Coronary artery (tissue), 2 donors: ENCODE measurements at places on chromosomes 7 and 10.

DNA sequence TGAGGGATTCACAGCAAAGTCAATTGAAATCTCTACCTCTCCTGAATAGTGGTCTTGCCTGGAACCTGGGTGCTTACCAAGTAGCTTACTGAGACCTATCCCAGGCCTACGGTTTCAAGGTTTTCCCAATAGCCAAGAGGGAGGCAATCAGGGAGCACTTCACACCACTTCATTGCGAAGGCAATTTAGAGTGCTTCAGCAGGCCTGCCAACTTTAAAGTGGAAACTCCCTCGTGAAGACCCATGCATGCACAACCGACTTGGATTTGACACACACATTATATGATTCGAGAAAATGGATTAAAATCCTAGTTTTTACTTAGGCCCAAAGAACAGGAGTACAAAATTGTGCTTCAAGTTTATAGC, 51.5 kb upstream of the NOBOX start:
- no peak for DNase-seq

DNA sequence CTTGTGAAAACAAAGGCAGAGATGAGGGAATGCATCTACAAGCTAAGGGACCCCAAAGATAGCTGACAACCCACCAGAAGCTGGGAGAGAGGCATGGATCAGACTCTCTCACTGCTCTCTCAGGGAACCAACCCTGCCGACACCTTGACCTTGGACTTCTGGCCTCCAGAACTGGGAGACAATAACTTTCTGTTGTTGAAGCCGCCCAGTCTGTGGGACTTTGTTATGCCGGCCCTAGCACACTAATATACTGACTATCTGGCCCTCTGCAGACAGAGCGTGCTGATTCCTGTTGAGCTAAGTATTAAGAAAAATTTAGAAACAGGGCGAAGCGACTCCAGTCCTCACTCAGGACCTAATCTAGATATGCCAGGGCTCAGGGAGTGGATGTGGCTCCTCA, 144.3 kb upstream of the TCF7L2 start:
- DNase-seq, result no peak

- DNase-seq, result peak; percentile 54
These were observed 323.4 kb downstream of the GRID1 start for GRCh38 chr10:86043236-86043635.

GRCh38 chr7:532379-533143, 12.9 kb upstream of the PDGFA start:
- DNase-seq, result no peak

GRCh38 chr10:15331461-15331860, 39.6 kb downstream of the FAM171A1 start:
- DNase-seq, result no peak

DNA sequence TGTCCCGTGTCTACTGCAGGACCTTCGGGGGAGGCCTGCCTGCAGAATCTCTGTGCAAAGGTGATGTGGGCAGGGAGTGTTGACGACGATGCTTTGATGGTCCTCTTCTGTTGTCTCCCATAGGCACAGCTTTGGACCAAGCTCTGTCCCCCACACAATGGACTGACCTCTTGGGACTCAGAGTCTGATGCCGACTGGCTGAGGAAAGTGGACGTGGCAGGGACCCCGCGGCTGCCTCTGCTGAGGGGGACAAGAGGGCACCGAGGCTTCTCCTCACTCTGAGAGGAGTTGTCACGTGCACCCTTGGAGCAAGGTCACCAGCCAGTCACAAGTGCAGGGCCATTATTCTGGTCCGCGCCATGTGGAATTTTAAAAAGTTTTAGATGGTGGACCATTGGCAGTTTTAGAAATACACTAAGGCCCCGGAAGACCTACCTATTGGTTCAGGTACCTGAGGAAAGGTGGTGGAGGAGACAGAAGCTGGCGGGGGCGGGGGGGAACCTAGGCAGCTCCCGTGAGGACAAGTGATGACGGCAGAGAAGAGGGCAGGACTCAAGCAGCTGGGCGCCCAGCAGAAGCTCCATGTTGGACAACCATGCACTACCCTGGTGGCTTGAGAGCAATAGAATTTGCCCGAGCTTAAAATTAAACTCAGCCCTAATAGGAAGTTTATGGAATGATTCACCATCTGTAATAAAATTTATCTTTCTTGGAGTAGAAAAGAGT, 331.4 kb downstream of the PTPRN2 start:
- no peak for DNase-seq

DNA sequence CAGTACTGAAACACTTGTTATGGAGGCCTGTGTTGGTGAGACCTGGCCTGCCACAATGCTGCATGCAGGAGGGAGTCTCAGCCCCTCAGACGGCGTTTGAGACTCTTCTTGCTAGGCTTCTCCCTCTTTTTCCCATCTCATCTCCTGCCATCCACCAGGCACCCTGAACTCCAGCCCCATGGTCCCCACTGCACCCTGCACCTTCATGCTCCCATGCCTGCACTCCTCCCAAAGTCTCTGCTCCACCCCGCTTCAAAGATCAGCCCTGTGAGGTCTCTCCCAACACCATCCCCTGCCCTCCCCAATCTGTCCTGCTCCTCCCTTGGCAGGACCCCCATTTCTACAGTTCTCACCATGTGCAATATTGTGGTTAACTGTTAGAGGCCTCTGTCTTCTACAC, 61.7 kb downstream of the VOPP1 start:
- DNase-seq, result no peak

DNA sequence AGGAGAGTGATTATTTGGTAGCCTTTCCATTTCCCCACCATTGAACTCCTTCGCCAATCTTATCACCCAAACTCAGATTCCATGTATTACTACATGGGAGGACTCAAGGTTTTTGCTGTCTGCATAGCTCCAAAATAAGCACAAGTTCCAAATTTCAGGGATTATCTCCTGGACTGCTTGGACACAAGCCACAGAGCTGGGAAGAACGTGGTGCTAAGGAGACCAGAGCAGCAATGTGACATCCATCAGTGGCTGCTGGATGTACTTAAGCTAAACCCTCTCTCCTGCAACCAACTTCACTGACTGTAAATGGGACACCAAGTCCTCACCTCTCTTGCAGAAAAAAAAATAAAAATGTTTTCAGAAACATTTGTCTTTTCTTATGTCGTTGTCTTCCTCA, 56.3 kb downstream of the NRP1 start:
- DNase-seq, result no peak

GRCh38 chr10:50572017-50572491, 51.7 kb downstream of the SGMS1 start:
- DNase-seq, result no peak

DNA sequence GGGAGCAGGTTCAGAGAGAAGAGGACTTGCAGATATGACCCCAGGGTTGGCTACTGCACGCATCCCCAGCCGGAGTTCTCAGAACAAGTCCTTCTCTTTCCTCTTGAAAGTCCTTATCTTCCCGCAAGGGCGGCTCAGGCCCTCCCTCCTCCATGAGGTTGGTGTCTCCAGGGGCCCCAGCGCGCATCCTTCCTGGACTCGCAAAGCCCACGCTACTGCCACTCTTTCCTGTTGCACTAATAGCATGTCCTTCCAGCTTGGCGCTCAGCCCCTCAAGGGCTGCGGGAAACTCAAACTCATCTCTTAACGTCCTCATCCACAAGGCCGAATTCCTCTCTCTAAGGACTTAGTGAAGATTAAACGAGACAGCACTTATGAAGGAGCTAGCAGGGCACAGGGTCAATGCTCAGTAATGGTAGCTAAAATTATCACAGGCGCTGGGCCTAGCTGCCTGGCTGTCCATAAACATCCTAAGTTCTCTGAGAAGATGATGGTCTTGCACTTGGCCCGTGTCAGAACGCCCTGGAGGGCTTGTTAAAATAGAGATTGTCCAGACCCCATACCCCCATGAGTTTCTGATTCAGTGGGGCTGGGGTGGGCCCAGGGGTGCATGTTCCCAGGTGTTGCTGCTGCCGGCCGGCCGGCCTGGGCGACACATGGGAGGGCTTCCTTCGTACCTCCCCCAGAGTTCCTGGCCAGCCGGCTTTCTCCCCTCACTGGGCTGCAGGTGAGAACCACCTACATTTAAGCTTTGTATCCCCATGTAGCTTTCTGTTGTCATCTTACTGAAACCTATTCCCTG, 261.4 kb downstream of the COBL start:
- DNase-seq, result no peak

DNA sequence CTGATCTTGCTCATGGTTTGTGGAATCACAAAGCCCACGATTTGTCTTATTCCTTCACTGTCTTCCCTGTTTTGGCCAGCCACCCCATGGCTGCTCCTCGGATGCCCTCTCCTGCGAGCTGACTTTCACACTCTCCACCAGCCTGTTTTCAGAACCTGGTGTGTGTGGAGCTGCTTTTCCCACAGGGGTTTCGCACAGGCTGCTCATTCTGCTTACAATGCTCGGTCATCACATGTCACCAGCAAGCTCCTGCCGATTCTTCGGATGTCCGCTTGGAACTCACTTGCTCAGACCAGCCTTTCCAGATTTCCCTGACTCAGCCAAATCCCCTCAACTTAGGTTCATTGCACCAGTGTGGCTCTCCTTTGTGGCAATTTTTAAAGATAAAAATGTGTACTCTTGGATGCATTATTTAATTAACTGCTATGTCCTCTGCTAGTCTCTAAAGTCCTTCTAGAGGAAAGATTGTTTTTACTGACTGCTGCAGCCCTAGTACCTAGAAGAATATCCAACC, 1018.6 kb upstream of the LRRTM3 start:
- no peak for DNase-seq

DNA sequence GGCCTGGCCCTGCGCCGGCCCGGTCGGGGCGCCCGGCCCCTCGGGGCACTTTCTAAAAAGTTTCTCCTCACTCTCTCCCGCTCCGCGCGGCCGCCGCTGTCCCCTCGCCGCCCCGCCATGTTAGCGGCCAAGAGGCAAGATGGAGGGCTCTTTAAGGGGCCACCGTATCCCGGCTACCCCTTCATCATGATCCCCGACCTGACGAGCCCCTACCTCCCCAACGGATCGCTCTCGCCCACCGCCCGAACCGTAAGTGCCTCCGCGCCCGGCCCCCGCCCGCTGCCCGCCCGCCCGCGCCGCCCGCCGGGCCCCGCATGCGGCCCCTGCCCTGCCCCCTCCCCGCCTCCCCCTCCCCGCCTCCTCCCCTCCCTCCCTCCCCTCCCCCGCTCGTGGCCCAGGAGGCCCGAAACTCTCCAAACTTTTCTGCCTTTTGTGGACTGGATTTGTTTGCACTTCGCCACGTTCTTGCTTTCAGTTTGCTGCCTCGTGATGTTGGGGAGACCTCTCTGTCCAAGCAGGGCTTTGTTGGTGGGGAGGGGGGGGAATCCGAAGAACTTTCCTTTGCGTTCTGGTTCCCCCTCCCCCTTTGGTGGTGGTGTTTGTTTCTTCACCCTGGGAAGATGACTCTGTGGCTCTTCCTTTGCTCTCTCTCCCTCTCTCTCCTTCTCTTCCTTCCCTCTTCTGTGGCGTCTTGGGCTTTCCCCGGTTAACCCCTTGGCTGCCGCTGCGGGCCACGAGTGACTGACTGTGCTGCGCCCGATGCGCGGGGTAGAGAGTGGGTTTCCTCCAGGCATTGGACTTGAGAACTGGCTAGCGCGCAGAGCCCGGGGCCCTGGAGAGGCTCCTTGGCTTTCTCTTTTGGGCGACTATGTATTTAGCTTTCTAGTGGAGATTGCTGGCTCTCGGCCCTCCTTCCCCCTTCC, 1.6 kb downstream of the TCF7L2 start:
- peak; percentile 85 for DNase-seq

DNA sequence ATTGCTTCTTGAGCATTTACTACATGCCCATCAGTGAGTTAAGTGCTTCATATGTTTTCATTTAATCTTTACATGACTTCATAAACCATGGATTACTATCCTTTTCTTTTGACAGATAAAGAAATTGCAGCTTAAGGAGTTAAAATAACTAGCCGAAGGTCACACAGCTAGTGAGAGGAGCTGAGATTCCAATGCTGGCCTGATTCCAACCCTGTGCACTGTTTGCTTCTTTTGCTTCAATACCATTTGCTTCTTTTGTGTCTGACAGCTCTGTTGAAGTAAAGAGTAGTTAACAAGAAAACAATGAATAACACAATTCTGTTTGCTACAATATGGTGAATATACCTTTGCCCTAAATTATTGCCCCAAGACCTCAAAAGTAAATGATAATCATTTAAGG, 132.4 kb downstream of the GRM3 start:
- DNase-seq, result no peak
